T47D (cell line): ENCODE measurements at places on chromosomes 6 and 20.
A peak's percentile ranks its signal among the peaks of the same experiment; 100 is the strongest.

- no peak for DNase-seq
These were observed 34.6 kb upstream of the ADGRF1 start for GRCh38 chr6:47076422-47077344.

GRCh38 chr6:142907544-142907943 lies 37.4 kb downstream of the HIVEP2 start:
- no peak for DNase-seq

- peak; percentile 82 for DNase-seq
These were observed 2.1 kb upstream of the NRN1 start for GRCh38 chr6:6008648-6009421.

DNA sequence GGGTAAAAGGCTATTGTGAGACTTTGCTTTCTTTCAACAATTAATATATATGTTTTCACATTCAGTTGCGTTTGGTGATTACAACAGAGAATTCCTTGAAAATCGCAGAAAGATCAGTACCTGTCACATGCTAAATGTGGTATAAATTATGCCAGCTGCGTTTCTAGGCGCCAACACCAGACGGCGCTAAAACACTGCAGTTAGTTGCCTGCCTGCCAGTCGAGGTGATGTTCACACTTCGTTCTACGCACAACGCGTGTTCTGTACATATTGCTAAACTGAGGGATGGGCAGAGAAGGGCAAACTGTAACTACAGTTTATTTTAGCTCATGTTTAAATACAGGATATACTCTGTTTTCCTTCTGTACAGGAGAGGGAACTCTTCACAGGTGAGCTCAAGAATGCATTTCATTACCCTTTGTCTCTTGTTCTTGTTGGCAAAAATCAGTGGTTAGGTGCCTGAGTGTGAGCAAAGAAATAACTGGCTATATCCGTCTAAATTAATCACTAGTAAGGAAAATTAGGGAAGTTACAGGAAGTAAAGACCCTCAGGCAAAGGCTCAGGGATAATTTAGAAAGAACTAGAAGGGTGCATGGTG lies 100.1 kb upstream of the RGS17 start:
- DNase-seq: peak; percentile 10

- no peak for DNase-seq
These were observed 19.8 kb upstream of the ZNF184 start for GRCh38 chr6:27492631-27493190.

DNA sequence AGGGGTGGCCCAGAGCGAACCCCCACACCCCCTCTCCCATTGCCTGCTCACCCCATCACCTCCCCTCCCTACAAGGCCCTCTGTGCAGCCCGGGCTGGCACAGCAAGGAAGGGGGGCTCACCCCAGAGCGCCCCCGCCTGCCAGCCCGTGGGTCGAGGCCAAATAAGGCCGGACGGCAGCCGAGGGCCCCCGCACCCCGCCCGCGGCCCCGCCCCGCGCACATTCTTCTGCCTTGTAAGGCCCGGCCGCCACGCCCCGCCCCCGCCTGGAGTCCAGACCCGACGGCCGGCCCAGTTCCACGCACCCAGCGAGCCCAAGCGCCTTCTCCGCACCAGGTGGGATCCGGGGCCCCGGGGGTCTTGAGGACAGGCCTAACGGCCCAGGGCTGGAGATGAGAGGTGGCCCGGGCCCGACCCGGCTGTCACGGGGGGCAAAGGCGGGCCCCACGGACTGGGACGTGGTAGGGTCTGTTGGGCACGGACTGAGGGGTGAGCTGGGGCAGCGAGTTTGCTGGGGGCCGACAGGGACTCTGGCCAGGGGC lies at the start of gene MYL9:
MYL9 (plus strand) TSS at position 293 of the 541 bp plus-strand sequence. CDS start 3,366 bp downstream, outside the sequence.
- DNase-seq: peak; percentile 92

DNA sequence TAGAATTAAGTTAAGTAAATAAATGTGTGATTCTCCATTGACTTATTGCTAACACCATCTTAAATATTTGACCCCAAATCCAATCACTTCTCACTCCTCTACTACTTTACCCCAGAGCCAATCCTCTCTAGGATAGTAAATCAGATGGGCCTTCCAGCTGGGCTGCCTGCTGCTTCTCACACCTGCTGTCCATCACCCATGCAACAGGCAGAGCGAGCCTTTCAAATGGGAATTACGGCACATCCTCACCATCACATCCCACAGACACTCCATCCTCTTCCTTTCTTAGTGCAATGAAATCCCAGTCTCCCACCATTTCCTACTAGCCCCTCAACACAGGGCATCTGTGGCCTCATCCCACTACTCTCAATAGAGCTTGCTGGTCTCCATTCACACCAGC lies 34.0 kb downstream of the HLA-F start:
- no peak for DNase-seq
